ENCODE measurements at places on chromosomes 2 and 18.

GRCh38 chr2:240604291-240604938 is 17.9 kb downstream of the CAPN10 start:
- DNase-seq = peak; percentile 10

DNA sequence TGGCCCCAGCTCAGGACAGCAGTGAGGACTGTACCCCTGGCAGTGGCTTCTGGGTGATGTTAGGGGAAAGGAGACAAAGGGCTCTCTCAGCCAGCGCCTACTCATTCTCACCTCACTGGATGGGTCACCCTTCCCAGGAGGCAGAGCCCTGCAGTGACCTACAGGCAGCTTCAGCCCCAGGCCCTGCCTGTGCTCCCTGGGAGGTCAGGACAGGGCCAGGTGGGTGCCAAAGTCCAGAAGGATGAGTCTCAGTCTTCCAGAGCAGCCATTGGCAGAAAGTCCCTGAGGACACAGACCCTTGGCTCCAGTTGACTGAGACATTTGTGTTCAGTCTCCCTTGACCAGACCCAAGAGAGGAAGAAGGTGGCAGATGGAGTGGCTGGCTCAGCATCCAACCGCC is 75.1 kb downstream of the TEX51 start:
- DNase-seq = no peak

DNA sequence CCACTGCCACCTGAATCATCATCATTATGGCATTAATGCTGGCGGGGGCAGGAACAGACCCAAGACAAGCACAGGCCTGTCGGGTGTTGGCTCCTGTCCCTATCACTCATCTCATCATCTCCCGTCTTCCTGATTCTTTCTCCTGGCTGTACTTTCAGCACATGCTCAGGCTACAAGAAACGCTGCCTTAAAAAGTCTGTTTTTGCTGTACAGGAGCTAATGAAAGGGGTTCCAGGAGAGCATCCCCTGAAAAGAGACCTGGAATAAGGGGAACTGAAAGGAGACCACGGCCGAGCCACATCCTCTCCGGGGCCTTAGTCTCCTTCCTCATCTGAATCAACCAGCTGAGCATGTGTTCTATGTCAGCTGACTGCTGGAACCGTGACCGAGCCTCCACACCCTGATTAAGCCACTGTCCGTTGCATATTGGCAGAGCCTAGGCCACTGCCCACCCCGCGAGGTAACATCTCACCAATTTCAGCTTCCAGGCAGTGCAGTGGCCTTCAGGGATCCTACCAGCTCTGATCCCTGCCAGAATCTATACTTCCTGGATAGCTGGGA is 62.6 kb downstream of the DNMT3A start:
- no peak for DNase-seq

DNA sequence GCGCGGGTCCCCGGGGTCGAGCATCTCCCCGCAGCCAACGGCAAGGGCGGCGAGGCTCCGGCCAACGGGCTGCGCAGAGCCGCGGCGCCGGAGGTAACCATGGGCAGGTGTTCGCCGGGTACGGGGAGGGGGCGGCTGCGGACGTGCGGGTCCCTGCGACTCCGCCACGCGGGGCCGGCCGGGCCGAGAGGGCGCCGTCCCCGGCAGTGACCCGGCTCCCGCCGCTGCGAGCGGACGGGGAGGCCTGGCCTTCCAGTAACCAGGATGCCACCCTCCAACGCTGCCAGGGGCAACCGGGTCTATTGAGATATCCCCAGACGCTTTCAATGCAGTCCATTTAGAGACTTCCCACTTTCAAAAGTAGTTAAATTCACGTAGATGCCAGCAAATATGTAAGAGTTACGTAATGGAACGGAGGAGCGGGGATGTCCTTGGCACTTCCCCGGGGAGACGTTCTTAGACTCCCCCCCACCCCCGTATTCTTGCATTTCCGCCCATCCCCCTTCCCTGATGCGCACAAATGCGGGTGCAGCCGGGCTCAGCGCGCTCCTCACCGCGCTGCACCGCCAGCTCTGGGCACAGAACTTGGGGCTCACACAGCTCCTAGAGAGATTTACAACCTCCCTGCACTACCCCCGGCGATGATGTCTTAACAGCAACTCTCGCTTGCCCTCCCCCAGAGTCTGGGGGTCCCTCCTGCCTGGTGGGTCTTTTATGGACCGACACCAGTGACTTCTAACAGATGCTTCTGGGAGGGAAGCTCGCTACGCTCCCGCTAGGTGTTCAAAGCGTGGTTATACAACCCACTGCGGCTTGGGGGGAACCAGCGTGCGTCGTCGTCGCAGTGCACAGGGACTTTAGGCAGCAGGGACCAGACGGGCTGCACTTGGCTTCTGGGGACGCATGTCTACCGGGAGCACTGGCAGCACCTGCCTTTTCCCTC is 657 bp downstream of the SGPP2 start:
- DNase-seq = no peak

DNA sequence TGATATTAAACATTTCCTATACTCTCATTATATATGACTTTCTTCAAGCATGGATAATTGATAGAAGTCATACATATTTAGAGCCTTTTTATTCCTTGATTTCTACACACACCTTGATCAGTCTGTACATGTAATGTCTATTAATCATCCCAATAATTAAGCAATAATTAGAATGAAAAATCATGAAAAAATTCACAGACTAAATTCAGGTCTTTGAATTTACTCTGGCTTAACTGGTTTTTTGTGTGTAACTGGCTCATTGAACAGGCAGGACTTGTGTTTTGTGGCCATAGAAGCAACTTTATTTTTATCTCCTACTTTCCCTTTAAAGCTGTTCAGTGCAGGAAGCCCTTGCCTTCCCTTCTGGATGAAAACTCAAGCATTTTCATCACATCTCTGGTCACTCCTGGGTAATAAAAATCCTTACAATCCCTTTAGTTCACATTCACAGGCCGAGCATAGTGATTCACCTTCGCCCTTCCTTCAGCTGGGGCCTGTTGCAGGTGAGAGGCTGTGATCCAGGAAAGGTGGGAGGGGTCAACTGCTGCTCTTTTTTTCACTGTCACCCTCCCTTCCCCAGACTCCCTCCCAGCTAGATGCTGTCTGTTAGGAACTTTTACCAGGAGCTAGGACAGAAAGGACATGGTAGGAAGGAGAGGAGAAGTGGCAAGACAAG is 58.0 kb upstream of the ITSN2 start:
- no peak for DNase-seq
